ENCODE measurements at places on chromosomes 1 and 21. TPM values are rescaled to one million over a fixed set of nuclear protein-coding genes. Genes with fewer than 3 reads are reported as not detected.

- no peak for DNase-seq
Observed at GRCh38 chr1:173297798-173298391, 90.8 kb upstream of the TNFSF4 start.

DNA sequence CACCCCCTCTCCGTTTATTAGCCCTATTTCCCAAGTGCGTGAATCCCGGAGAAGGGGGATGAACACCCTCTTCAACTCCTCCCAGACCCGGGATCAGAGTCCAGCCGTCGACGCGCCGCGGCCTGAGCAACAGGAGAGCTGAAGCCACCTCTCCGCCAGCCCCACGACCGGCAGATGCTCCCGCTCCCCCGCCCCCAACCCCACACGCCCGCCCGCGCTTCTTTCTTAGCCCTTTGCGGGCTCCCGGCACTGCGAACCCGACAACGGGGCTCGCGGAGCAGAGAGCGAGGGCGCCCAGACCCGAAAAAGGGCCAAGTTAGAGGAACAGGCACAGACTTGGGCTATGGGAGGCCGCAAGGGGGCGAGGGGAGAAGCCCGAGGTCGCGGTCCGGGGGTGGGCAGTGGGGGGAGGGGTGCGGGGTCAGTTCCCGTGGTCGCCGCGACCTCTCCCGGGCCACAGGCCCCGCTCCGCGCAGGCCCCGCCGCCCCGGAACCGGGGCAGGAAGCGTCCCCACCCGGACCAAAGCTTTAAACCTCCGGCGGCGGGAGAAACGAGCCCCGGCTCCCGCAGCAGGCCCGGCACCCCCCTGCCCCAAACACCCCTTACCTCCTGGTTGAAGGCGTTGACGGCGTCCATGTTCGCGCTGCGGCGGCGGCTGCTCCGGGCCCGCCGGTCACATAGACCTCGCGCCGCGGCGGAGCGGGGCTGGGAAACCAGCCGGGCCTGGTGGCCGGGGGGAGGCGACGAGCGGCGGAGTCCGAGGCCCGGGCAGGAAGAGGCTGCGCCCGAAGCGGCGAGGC is 662 bp downstream of the SCAF4 start:
- DNase-seq = peak; percentile 58

- DNase-seq = no peak
Observed at GRCh38 chr1:218336328-218336727, 8.8 kb upstream of the TGFB2 start.

DNA sequence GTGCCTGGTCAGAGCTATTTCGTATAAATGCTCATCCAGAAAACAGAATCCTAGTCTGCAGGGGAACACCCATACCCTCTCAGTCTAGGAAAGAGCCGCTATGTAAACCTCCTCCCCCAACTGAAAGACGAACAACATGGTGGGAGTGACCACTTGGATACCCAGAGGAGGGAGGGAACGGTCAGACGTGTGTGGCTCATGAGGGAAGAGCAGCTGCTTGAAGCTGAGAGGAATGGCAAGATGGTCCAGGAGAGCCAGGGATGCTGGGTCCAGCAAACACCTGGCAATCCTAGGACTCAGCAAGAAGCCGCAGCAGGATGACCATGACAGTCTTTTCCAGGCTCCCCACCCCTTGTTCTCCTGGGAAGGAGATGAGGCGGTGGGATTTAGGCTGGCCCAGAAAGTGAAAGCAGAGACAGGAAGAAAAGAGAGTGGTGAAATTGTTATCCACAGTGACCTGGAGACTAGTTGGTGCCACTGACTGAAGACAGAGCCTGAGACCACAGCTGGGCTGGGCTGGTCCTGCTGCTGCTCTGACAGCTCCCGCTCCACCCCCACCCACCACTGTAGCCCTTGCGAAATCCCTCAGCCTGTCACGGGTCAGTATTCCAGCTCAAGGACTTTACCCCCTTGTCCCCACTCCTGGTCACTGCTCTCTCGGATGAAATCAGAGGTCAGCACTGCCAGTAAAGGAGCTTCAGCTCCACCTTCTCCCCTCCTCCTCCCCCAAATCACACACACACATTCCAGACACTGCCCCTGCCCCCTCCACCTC is 3.6 kb downstream of the CERS2 start:
- DNase-seq = no peak

- peak; percentile 96 for DNase-seq
Observed at GRCh38 chr1:32650248-32650751, at the start of gene ZBTB8OS. Gene ZBTB8OS (minus strand): TSS chr1:32650550. CDS start chr1:32650529, 21 bp downstream.

DNA sequence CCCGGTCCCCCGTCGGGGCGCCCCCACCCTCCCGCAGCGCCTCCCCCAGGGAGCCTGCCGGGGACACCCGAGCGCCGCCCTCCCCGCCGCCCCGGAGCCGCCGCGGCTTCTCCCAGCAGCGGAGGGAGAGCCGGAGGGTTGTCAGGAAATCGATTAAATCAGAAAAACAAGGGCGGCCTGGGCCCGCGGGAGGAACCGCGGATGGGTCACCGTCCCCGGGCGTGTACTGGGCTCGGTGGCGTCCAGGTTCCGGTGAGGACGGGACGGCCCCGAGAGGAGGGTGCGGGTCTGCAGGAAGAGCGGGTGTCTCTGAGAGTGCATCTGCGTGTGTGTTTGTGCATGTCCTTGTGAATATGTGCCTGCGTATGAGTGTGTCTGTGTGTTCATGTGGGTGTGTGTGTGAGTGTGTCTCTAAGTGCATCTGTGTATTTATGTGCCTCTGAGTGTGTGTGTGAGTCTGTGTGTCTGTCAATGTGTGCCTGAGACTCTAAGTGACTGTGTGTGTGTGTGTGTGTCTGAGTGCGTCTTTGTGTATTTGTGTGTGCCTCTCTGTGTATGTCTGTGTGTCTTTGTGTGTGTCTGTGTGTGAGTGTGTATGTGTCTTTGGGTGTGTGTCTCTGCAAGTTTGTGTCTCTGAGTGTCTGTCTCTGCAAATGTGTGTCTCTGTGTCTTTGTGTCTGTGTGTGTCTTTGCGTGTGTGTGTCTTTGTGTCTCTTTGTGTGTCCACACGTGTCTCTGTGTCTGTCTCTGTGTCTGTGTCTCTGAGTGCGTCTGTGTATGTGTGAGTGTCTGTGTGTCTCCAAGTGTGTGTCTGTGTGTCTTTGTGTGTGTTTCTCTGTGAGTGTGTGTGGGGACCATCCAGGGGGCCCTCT is 1.1 kb downstream of the SPSB1 start:
- peak; percentile 44 for DNase-seq

DNA sequence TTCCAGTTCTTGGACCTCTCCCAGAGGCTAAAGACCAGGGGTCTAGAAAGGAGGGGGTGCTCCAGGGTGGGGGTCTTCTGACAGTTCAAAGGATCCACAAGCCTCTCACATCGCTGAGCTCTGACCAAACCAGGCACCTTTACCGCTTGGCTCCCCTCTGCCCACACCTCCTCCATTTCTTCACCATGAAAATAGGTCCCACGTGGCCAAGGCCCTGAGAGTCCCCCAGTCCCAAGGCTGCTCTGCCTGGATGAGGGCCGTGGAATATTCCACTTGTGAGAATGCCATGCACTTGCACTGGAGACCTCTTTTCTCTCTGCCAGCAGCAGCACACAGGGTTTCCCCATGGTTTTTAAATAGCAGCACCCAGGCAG is 87.4 kb downstream of the ITPKB start:
- no peak for DNase-seq

DNA sequence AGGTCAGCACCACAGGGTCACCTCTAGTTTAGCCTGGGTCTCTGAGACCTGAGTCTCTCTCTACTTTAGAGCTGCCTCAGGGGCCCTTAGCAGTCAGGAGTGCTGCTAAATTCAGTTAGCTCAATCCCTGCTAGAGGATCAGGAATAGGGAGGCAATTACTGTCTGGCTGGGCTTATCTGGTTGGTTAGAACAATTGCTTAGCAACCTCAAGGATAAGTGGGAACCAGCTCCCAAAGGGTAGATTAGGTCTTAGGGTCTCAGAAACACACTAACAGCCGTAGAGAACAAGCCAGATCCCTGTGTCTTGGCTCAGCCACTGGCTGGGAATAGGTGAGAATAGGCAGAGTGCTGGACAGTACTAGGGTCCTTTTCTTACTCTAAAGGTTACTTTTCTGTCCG is 7.7 kb downstream of the PM20D1 start:
- DNase-seq = no peak

- DNase-seq = peak; percentile 51
Observed at GRCh38 chr1:12556957-12557935, 60.8 kb downstream of the DHRS3 start.

DNA sequence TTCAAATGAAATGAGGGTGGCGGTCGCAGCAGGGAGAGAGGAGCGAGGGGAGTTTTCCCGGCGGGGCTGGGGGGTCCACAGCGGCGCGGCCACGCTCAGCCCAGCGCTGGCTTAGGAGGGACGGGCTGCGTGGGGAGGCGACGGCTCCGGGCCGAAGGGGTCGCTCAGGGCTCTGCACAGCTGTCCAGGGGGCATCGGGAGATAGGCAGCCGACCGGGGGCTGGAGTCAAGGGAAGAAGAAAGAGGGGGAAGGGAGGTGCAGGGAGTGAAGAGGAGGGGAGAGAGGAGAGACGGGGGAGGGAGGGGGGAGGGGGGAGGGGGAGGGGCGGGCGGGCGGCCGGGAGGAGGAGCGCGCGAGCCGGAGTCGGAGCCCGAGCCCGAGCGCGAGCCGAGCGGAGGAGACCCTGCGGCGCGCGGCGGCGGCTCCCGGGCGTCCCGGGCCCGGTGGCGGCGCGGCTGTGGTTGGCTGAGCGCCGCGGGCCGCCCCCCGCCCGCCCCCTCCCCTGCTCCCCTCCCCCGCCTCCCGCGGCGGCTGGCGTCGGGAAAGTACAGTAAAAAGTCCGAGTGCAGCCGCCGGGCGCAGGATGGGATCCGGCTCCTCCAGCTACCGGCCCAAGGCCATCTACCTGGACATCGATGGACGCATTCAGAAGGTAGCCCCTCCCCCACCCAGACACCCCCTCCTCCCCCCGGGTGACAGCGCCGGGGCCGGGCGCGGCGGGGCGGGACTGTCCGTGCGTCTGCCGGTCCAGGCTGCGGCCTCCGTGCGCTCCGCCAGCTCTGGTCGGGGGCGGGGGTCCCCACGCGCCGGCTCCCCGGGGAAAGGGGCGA is at the start of gene PDE9A:
Gene PDE9A, plus strand, starts transcription at position 391 of the 831 bp plus-strand sequence. Its CDS starts 194 bp downstream, at position 585.
- DNase-seq = no peak

DNA sequence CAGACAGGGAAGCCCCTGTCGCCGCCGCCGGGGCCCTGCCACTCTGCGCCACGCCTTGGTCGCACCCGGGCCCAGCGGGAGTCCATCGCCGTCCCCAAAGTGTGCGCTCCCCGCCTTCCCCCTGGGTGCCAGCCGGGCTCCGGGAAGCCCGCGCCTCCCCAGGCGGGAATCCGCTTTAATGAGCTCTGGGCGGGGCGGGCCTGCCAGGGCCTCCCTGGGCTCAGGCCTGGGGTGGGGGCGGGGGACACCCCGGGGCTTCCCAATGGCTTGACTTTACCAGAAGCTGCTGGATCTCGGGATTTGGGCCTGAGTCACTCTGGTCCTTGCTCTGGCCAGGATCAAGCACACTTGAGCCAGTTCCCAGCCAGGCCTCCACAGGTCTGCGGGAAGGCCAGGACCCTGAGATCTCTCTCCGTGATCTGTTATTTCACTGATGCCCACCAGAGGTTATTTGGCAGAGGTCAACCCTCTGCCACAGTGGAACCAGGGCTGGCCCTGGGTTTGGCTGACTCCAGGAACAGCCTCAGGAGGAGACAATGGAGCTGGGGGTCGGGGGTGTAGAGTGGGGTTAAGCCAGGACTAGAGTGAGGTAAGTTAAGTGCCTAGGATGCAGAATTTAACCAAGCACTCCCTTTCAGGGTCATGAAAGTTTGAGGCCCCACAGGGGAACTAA is 178.4 kb upstream of the EDN2 start:
- DNase-seq = peak; percentile 94

The ERICH3 gene
- total RNA-seq = not detected

The ASCL5 gene
- not detected for total RNA-seq

The DMBX1 gene
- total RNA-seq = not detected

The NEK2 gene
- total RNA-seq = 58.6 TPM

The RGS13 gene
- 0.20 TPM for total RNA-seq

The VWA5B1 gene
- not detected for total RNA-seq

The LDLRAD1 gene
- not detected for total RNA-seq

Data from M059J (cell line).